Testis (tissue), 5 donors: ENCODE measurements at places on chromosomes 7 and 10. TPM values are rescaled to one million over a fixed set of nuclear protein-coding genes. Genes with fewer than 3 reads are reported as not detected.

Gene NEUROD6
- not detected for polyA plus RNA-seq

GRCh38 chr7:38393874-38394273 lies 120.4 kb upstream of the TARP start:
- no peak for DNase-seq

- DNase-seq, result no peak
These were observed 18.7 kb downstream of the KRIT1 start for GRCh38 chr7:92226981-92227380.

DNA sequence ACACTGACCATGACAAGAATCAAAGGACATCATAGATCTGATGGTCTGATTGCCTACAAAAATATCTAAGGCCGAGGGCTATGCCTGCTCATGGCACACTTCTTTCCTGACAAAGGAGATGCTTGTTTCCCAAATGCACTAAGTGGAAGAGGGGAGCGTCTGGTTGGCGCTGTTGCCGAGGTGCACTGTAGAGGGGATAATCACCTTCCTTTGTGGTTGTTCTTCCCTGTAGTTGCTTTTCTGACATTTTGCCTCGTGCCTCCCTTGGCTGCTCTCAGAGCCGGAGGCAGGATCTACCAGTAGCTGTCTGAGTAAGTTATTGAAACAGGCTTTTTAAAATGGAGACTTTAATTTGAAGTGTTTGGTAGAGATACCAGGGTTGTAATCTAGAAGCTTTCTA lies 352.0 kb downstream of the SORCS3 start:
- no peak for DNase-seq

DNA sequence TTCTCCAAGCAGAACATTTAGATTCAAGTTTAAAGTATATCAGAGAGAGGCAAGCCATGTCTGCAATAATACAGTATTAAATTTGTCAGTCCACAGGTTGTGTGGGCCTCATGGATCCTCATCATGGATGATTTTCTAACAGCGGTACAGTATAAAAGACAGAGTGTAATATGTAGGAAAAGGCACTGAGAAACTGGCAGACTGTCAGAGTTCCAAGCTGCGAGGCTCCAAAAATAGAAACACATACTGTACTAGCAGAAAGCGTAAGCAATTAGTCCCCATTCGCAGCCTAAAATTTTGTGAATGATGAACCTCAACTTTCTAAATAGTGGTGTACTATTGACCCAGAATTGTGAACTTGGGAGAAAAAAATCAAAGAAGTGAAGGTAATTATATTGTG lies 933.3 kb downstream of the XPNPEP1 start:
- DNase-seq, result no peak

- DNase-seq, result no peak
These were observed 22.0 kb upstream of the ABCB5 start for GRCh38 chr7:20593501-20593900.
